Stimulated activated naive CD4-positive, alpha-beta T cell (primary cell): ENCODE measurements at places on chromosomes 16 and 17.

DNA sequence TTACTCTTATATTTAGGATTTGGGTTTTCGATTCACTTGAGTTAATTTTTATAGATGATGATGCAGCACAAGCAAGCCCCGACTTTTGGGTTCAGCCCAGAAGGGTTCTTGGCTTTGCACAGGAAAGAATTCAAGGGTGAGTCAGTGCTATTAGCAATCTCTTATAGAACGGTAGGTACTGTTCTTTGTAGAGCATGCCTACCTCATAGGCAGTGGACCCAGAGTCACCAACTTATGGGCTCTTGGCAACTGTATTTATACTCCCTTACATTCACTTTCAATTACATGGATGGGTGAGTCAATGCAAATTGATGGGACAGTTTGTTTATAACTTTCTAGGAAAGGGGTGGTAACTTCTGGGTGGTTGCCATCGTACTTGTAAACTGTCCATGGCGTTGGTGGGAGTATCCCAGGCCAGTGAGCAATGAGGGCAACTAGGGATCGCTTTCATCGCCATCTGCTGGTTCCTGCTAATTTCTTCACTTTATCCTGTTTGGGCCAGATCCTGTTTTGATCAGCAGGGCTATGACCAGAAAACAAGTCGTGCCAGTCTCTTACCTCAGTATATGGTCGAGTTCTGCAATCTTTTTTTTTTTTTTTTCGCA is 362.6 kb downstream of the CNTNAP4 start:
- no peak for DNase-seq

GRCh38 chr17:31583772-31584356 is 192.4 kb downstream of the RAB11FIP4 start:
- DNase-seq = no peak

DNA sequence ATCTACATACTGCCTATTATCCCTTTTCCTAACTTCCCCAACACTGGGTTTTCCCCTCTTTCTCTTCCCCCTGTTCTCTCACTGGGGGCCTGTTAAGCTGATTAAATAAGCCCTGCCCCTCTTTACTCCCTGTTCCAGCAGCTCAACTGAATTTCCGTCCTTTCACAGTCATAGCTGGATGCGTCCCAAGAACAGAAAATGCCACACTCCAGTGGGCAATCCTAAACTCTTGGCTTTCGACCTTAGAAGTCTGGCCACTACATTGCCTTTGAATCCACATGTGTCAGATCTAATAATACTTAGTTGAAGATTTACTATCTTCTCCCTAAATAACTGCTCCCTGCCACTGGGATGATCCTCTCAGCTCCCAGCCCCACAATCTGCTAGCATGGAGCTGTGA is 34.5 kb downstream of the KCNJ16 start:
- DNase-seq = no peak

DNA sequence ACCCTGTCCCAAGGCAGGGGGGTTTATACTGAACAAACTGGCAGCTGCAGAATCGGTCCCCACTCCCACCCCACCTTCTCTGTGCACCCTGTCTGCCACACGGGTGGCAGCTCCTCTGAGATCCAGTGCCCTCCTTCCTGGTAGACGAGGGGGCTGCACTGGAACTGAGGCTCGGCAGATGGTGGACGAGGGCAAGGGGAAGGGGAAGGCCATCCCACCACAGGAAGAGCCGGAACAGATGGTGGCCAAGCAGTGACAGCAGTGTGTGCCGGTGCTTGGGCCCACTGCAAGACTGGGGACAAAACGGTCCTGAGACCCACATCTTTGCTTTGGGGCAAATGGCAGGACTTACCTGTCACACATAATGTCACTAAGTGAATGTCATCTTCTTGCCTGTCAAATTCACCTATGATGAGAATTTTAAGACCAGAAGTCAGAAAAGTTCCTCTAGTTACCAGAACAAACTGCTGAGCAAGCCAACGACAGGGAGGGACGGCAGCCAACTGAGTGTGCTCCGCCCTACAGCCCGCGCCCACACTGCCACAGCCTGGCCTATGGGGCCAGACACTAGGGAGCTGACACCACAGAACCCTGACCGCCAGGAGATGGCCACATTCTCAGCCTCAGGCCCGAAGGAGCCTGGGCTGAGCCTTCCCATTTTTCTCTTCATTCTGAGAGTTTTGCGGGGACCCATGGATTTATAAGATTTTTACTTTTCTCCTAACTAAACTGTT is 14.4 kb downstream of the NTAN1 start:
- no peak for DNase-seq

- no peak for DNase-seq
These were observed 1.1 kb downstream of the ARL6IP1 start for GRCh38 chr16:18800293-18800692.

DNA sequence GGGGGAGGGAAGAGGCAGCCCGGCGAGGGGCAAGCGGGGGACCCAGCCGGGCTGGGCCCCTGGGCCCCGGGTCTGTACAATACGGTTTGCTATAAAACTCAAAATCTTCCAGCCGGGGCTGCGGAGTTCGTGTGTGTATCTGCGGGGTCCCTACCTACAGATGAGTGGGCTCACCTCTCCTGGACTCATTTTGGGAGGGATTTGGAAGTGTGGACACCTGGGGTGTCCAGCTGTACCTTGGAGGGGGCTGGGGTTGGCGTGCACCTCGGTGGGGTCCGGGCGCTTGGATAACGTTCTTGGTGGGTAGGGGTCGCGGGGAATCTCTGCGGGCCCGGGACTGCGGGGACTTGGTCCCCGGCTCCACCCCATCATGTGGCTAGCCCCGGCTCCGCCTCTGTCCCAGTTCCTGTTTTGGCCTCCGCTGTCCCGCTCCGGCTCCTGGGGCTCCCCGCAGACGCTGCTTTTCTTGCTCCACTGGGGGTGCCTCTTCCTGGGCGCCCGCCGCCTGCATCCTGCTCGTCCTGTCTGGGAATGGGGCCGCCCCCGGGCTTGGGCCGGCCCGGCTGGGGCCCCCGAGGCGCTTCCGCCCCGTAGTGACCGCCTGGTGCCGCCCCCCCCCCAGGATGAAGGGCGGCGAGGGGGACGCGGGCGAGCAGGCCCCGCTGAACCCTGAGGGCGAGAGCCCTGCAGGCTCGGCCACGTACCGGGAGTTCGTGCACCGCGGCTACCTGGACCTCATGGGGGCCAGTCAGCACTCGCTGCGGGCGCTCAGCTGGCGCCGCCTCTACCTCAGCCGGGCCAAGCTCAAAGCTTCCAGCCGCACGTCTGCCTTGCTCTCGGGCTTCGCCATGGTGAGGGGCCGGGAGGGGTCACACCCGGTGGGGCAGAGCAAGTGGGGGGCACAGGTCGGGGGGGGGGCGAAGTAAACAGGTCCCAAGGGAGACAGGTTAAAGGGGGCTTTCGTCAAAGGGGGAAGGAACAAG is at the start of gene ORAI3:
Gene ORAI3, plus strand, starts transcription at position 402 of the 983 bp plus-strand sequence. Its CDS starts 222 bp downstream, at position 624.
- DNase-seq = no peak

GRCh38 chr17:58289869-58290268 is 9.1 kb upstream of the MPO start:
- no peak for DNase-seq

DNA sequence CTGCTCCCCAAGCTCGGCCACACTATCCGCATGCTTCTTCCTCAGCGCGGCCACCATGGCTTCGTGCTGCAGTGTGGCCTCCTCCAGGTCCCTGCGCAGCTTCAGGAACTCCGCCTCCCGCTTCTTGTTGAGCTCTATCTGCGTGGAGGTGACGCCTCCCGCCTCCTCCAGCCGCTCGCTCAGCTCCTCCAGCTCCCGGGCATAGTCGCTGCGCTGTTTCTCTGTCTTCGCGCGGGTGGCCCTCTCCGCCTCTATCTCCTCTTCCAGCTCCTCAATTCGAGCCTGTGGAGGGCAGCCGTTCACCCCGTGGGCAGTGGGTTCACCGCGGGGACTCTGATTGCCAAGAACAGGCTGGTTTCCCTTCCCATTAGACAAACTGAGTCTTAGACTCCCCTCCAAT is 19.0 kb downstream of the MYH3 start:
- no peak for DNase-seq

DNA sequence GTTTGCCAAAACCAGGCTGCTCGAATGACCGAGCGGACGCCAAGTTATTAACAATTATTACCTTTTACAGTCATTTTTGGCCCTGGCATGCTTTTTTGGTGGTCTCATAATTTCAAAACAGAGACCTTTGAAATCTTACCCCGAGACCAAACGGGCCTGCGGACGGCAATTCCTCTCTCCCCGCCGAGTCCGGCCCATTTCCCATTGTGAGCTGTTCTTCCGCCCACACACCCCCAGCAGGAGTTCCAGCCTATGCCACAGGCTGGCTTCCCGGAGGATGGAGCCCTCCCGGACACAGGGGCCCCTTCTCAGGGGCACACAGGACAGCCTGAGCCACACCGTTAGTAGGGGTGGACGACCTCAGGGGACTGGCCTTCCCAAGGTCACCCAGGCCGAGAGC is 130.7 kb downstream of the C16orf95 start:
- DNase-seq = no peak

- DNase-seq = no peak
These were observed 34.1 kb downstream of the ABAT start for GRCh38 chr16:8708536-8708935.

GRCh38 chr17:58829172-58829637 is 73.6 kb downstream of the PPM1E start:
- no peak for DNase-seq

DNA sequence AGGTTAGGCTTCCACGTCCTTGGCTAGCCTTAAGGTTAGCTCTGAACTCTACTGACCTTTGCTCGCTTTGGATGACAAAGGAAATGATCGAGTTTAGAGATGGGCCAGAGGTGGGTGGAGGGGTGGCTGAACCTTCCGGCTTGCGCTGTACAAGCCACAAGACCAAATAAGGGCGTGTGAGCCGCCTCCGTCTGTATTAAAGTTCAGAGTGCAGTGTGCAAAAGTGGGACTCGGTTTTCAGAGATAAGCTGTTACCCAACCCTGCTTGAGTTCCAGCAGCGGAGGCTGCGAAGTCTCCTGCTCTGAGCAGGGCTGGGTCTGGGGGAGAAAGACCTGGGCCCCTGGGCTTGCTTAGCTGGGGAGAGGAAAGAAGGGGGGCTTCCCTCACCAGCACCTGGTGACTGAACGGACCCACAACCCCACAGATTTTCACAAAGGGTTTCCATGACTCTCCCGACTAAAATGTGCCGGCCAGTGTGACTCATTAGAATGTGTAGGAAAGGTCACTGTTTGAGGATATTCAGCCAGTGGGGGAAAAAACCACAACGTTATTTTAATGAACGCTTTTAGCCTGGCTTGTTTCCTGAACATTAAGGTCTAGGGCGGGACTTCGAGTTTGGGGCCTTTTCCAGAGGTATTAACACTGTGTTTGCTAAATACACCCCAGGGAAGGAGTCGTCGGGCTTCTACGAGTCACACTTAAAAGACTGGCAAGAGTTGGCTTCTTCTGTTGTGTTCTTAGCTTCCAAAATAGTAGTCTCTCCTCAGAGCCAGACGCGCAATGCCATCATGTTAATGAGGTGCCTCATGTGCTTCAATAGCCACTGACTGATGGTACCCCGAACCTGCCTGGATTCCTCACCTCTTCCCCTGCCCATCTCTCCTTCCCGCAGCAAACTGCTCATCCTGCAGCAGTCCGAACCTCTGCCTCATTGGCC is 67.0 kb downstream of the CENPV start:
- DNase-seq = peak; percentile 55

GRCh38 chr16:66746682-66747081 is 4.7 kb downstream of the DYNC1LI2 start:
- DNase-seq = no peak

DNA sequence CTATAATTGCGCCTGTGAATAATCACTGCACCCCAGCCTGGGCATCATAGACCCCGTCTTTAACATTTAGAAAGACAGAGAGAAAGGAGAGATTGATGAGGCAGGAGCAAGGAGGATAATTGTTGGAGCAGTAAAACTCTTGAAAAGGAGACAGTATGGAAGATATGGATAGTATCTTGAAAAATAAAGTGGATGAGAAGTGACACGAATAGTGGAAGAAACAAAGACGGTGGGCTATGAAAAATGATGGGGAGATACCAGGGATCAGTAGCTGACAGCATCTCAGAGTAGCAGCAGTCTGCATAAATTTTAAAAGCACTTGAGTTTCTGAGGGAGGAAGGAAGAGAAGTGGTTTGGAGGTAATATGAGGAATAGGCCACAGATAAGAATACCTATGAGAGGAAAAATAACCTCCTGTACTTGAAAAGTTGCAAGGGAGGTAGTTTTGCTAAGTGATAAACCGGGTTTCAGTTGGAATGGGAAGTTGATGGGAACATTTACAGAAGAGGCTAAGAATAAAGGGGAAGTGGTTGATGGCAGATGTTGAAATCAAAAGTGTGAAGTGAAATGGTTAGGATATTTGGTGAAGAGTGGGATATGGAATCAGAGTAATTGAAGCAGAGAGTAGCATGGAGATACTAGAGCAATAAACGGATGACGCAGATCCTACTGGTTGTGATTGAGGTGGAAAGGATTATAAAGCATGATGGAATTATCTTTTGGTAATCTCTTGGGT is 1.8 kb upstream of the PPM1D start:
- no peak for DNase-seq

- DNase-seq = no peak
These were observed 15.8 kb upstream of the PRM1 start for GRCh38 chr16:11296706-11297491.

GRCh38 chr17:16478649-16479048 is 13.3 kb downstream of the LRRC75A start:
- no peak for DNase-seq

- DNase-seq = no peak
These were observed 7.4 kb upstream of the CACNA1H start for GRCh38 chr16:1145383-1146100.

GRCh38 chr16:86572606-86573005 is 5.7 kb upstream of the FOXL1 start:
- no peak for DNase-seq

GRCh38 chr16:58110571-58111301 is 18.4 kb downstream of the CFAP20 start:
- no peak for DNase-seq

- no peak for DNase-seq
These were observed 2.2 kb downstream of the SH2B1 start for GRCh38 chr16:28865722-28866453.

- DNase-seq = no peak
These were observed 204.8 kb downstream of the MSI2 start for GRCh38 chr17:57461082-57461481.

- DNase-seq = no peak
These were observed 23.0 kb upstream of the PLCG2 start for GRCh38 chr16:81755915-81756614.

DNA sequence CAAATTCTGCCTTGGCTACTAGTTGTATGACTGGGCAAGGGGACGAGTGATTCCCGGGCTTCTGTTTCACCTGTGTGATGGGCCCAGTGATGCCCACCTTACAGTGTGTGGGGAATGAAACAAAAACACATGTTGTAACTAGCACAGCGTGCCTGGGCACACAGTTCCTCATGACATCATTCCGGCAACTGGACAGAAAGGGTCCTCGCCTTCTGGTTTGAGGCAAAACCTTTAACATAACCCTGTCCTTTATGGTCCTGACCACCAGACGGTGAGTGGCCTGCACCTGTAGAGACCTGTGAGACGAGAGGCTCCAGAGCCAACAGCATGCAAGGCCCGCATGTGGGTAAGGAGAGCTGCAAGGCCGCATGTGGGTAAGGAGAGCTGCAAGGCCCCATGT is 7.7 kb upstream of the SLC38A8 start:
- DNase-seq = no peak
